ENCODE measurements at places on chromosomes 4 and X.

DNA sequence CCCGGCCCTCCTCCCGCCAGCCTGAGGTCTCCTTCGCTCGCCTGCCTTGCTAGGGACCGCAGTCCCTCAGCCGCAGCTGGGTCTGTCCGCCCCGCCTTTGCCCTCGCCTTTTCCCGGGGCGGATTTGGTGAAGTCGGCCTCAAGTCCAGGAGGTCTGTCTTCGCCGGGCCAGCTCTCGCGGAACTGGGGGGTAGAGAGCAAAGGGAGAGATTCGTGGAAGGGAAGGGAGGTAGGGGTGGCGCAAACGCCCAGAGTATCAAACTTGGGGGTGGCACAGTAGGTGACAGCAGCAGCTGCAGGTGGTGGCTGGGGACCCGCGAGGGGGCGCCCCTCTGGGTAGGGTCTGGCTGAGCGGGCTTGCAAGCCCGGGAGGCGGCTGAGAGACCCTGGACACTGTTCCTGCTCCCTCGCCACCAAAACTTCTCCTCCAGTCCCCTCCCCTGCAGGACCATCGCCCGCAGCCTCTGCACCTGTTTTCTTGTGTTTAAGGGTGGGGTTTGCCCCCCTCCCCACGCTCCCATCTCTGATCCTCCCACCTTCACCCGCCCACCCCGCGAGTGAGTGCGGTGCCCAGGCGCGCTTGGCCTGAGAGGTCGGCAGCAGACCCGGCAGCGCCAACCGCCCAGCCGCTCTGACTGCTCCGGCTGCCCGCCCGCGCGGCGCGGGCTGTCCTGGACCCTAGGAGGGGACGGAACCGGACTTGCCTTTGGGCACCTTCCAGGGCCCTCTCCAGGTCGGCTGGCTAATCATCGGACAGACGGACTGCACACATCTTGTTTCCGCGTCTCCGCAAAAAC, at the start of gene NPY2R:
NPY2R (plus strand) TSS at position 379 of the 797 bp plus-strand sequence. CDS start 5,304 bp downstream, outside the sequence.
- no peak for DNase-seq

GRCh38 chr4:53005808-53006207, 143.7 kb downstream of the RASL11B start:
- no peak for DNase-seq

DNA sequence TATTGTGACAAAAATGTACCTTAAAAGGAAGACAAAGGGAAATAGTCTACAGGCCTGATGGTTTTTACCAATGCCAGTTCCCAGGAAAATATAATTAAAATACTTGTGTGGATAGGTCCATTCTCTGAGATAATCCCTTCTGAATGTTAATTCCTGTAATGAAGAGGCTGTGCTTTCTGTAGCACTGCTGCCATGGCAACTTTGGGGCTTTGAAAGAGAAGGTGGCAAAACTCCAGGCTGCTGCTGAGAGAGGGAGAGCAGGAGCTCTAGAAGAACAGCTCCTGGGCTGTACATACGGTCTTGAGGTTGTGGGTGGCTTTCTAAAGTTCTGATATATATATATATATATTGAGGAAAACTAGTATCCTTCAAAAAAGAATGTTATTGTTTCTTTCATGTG, 125.4 kb downstream of the PDLIM5 start:
- no peak for DNase-seq

DNA sequence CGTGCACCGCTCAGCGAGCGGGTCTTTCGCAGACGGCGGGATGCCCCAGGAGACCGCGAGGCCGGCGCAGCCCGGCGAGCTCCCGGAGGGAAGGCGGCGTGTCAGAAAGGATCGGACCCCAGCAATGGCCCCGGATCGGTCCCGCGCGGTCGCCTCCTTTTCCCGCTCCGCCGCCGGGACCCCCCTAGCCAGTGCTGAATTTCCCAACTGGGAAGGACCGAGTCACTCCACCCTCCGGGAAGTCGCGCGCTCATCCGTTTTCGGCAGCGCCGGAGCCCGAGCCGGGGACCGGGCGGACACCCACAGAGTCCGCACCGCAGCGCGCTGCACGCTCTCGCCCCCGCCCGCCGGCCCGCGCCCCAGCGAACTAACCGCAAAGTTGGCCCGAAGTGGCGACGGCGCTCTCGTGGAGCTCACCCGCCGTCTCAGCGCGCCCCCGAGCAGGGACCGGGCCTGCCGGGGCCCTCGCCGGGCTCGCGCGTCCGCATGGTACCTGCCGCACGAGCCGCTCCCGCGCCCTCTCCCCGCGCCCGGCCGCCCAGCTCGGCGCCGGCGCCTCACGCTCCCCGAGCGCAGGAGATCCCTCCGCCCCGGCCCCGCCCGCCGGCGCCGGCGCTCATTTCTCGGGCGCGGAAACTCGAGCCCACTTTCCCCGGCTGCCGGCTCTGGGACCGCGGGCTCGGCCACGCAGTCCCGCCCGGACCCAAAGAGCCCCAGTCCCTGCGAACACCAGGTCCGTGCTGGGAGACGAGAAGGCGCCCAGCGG, at the start of gene FAT1:
FAT1 (minus strand) TSS at position 565 of the 766 bp plus-strand sequence. CDS start 14,029 bp downstream, outside the sequence.
- DNase-seq, result no peak

DNA sequence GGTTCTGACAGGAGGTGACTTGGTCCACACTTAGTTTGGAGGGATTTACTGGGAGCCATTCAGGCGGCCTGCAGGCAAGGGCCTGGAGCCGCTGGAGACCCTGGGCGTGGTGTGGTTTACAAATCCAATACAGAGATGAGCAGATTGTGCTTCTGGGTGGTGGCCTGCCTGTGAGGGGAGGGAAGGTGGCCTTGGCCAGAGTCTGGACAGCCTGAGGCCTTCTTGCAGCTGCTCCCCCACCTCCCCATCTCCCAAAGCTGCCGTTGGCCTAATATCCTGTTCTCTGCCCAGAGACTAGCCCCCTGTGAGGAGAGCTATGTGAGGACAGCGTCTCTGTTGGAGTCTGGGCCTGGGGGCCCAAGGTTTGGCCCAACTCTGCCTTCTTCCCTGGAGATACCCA, 163.9 kb upstream of the MAMLD1 start:
- no peak for DNase-seq

GRCh38 chrX:150525061-150525919, 43.1 kb upstream of the MTM1 start:
- no peak for DNase-seq

All from stimulated activated CD8-positive, alpha-beta memory T cell treated with anti-CD3 and anti-CD28 coated beads, Interleukin-12 subunit alpha, Interleukin-12 subunit beta, amount 100 ng/mL, for 4 hours (primary cell).